ENCODE measurements at places on chromosomes 16 and 17.

- DNase-seq, result peak; percentile 60
Observed at GRCh38 chr16:27698266-27698665, 148.3 kb downstream of the KATNIP start.

DNA sequence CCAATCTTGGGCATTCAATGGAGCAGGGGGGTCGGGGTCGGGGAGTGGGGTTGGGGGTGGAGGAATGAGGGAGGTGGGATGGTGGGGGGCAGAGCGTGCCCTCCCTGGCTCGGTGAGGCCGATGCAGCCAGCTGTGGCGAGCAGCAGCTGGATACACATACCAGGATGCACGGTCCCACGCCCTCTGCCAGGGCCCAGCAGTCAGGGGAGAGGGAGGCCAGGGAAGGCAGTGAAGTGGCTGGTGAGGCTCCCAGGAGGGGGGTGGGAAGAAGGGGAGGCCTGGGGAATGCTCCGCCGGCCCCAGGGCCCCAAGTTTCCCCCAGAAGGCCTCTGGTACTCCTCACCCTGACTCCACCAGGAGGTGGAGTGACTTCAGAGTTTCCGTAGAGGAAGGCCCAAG is 77.6 kb upstream of the LHX1 start:
- no peak for DNase-seq

- DNase-seq, result no peak
Observed at GRCh38 chr17:63250830-63251229, 195.3 kb downstream of the CYB561 start.

GRCh38 chr17:78281249-78281845 is 49.9 kb downstream of the TMEM235 start:
- no peak for DNase-seq

GRCh38 chr16:8972843-8973586 is 9.3 kb upstream of the USP7 start:
- DNase-seq, result no peak

DNA sequence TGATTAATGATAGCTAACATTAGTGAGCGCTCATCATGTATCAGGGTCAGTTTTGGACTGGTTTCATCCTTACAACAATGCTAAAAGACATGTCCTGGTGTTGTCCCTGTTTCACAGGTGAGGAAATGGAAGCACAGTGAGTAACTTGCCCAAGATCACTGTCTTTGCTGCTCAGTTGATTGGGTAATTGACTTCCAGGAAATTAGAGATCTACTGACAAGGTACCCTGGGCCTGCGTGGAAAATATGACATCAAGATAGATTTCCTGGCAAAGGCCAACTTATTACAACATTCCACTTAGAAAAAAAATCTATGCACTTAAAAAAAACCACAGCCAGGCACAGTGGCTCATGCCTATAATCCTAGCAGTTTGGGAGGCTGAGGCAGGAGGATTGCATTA is 96.3 kb downstream of the CYLD start:
- DNase-seq, result no peak

- no peak for DNase-seq
Observed at GRCh38 chr17:76968707-76969597, 100.7 kb downstream of the MGAT5B start.

- no peak for DNase-seq
Observed at GRCh38 chr17:49582789-49583188, 7.1 kb downstream of the NXPH3 start.

DNA sequence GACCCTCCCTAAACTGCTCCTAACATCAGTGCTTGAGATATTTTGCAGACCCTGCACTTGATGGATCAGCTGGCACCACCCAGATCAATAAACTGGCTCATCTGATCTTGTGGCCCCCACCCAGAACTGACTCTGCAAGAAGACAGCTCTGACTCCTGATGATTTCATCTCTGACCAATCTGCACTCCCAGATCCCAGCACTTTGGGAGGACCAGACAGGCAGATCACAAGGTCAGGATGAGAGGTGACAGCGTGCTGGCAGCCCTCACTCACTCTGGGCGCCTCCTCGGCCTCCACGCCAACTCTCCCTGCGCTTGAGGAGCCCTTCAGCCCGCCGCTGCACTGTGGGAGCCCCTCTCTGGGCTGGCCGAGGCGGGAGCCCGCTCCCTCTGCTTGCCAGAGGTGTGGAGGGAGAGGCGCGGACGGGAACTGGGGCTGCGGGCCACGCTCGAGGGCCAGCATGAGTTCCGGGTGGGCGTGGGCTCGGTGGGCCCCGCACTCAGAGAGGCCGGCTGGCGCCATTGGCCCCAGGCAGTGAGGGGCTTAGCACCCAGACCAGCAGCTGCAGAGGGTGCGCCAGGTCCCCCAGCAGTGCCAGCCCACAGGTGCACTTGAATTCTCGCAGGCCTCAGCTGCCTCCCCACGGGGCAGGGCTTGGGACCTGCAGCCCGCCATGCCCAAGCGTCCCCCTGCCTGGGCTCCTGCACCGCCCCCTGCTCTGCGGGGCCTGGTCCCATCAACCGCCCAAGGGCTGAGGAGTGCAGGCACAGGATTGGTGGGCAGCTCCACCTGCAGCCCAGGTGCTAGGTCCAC is 2.4 kb upstream of the C16orf54 start:
- DNase-seq, result no peak

- no peak for DNase-seq
Observed at GRCh38 chr17:43758086-43758485, 505 bp downstream of the SOST start.

DNA sequence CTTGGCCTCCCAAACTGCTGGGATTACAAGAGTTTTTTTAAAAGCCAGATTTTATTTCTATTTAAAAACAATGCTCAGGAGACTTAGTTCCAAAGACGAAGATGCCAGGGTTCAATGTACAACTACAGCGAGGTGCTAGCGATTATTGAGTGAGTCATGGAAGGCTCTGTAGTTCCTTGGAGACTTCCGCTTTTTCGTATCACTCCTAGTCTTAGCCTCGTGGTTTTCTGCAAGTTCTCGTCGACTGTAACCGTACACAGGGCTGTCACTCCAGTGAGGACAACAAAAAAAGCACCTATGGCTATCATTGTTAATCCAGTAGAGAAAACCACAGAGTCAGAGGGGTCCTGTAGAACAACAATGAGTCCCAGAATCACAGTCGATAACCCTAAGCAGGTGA is 22.7 kb upstream of the ZC3H7A start:
- no peak for DNase-seq

GRCh38 chr17:75922963-75923874 is 17.6 kb downstream of the FBF1 start:
- DNase-seq, result no peak

- no peak for DNase-seq
Observed at GRCh38 chr17:28957992-28958355, 6.7 kb upstream of the PHF12 start.

DNA sequence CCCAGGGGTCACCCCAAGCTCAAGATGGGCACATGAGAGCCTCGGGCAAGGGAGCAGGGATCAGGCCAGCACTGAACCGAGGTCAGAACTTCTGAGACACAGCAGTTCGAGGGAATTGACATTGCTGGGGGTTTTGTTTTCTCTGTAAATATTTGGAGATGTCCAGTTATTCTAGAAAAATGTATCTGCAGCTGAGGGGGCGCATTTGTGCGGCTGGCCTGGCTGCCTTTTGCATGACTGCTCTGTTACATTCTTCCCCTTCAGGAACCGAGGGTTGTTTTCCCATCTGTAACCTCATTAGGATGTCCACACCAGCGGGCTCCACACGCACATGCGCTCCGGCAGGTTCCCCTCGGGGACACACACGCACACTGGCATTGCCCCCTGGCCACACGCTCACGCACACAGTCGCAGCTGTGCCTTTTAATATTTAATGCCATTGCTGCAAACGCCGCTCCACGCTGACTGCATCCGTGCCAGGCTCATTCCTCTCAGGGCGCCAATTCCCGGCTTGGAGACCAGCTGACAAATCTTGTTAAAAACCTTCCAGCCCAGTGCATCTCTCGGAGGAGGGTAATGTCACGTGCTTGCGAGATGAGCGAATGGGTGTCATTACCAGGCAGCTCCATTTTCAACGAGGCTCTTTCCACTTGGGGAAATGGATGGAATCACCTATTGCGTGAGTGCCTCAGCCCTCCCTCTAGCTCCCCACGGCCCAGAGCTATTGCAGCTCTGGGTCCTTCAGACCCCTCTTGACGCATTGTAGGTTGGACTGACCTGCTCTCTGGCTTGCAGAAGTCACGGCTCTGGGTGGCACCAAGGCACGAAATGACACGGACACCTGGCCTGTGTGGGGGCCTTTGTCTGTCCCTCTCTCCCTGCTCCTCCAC is 13.1 kb downstream of the CCR7 start:
- DNase-seq, result no peak

DNA sequence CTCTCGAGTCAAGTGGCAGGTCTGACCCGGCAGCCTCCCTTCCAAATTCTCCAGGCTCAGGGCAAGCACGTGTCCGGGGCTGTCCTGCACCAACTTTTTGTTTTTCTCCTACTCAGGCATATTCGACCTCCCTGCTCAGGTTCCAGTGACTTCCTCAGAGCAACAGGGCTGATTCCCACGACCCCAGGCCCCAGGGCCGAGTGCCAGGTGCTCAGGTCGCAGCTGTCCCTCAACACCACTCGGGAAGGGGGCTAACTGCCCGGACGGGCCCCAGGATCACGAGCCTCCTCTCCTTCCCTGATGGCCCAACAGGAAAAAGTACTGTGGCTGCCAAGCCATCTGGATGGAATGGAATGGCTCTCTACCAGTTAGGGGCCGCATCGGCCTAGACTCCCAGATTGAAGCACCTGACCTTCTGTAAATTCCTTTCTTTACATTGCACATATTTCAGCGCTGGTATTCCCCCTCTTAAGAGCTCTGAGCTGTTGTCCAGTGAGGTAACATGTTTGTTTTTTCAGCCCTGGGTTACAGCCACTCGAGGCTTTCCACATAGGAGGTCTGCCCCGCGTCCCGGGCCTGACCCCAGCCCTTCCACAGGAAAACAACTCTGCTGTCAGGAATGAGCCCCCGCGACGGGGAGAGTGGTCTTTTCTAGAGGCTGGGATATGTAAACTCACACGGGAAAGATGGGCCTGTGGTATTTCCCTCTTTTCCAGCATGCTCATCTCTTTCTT is 25.0 kb downstream of the NXN start:
- no peak for DNase-seq

DNA sequence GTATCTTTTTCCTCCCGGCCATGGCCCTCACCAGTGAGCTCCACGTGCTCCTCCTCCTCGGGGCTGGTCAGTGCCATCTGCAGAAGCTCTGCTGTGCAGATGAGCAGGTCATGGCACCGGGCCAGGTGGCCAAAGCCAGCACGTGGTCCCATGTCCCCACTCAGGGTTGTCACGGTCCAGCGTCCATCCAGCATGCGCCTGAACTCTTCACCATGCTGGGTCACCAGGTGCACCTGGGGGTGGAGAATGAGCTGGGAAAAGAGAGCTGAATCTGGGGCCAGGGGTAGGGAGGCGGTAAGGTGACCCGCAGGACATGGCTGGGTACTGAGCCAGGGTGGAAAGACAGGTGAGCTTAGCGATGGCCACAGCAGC is 1.3 kb downstream of the DHX58 start:
- no peak for DNase-seq

DNA sequence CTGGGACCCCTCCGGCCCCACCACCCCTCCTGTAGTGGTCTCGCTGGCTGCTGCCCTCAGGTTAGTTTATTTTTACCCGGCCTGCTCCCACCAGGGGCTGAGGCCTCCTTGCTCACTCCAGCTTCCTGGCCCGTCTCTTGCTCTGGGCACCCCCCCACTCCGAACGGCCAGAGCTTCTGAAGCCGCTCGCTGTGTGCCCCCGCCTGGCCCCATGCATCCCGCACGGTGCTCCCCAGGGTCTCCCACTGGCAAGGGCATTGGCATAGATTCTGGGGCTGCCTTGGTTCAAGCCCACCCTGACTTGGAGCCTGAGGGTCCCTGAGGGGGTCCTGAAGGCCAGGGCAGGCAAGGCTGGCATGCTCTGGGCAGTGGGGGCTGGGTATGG is 186.4 kb downstream of the SEC14L1 start:
- DNase-seq, result no peak

GRCh38 chr17:77364381-77364911 is 223.7 kb downstream of the SEC14L1 start:
- DNase-seq, result no peak

- DNase-seq, result no peak
Observed at GRCh38 chr17:19510903-19511302, 22.8 kb upstream of the SLC47A1 start.

DNA sequence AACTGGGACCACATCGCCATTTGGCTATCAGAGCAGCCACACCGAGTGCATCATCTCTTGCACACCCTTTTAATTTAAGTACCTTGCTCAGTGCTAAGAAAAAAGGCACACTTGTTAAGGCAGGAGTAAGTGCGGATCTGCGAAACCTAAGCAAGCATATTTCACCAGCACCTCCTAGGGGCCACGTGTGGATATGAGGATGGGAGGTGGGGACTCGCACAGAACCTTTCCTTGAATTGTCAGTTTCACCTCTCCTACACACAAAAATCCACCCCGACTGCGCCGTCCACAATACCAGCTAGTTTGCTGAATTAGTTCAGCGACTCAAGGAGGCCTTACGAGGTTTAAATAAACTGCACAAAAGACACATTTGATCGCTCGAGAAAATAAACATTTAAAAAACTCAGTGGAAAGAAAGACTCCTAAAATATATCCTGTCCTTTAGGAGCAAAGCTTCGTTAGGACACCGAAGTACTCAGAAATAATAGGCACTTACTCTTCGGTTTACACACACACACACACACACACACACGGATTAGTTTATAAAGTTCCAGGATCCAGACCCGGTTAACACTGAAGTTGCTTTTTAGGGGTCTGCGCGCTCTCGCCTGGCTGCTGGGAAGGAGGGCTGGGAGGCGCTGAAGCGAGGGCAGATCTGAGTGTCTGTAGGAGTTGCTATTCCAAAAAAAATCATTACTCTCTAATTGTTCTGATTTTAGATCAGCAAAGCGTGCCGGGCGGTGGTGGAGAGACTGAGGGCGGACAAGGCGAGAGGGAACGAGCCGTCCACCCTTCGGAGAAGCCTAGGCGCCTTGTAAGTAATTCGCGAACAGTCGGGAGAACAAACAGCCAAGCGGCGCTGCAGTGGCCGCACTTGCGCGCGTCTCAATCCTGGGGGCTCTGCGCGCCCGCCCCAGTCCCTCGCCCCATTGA is 1.0 kb upstream of the KCNJ2 start:
- DNase-seq, result no peak

- DNase-seq, result no peak
Observed at GRCh38 chr16:285146-286055, 2.4 kb downstream of the PDIA2 start.

GRCh38 chr17:67578142-67578457 is 139.6 kb upstream of the NOL11 start:
- no peak for DNase-seq

DNA sequence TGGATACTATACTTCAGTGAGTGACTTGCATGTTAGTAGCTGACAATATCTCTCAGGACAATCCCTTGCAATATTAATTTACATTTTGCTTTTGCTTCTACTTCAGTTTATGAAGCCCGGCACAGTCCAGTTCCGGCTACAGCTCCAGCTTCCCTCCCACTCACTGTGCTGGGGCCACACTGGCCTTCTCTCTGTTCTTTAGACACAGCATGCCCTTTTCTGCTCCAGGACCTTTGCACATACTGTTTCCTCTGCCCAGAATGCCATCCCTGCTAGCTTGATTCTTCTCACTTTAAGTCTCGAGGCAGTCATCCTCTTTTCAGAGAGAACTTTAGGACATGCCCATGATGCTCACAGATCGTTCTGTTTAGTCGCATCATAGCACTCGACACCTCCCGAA is 25.5 kb upstream of the LRRC75A start:
- no peak for DNase-seq
